ENCODE measurements at places on chromosomes 2 and 18.

- DNase-seq = no peak
Observed at GRCh38 chr2:145690183-145690778, 1170.4 kb upstream of the ZEB2 start.

DNA sequence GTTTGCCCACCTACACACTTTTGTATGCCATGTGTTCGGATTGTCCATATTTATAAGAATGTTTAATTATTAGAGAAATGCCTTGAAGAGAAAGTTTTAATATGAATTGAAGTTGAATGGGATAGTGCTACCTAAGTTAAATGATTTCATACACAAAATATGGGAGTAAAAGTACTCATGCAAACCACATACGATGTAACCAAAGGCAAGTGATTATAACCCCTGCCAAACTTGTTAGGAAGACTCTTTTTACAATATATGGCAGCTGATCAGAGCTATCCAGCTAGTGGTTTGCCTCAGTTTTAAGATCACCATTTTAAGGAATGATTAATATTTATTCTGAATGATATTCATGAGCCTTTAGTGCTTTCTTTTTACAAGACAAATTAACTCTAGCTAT, 106.7 kb downstream of the MYO1B start:
- no peak for DNase-seq

GRCh38 chr2:233938676-233939370, 21.6 kb downstream of the TRPM8 start:
- no peak for DNase-seq

GRCh38 chr2:119523383-119523951, 816 bp downstream of the SCTR start:
- DNase-seq = no peak

- no peak for DNase-seq
Observed at GRCh38 chr2:237501892-237502513, 15.0 kb downstream of the MLPH start.

DNA sequence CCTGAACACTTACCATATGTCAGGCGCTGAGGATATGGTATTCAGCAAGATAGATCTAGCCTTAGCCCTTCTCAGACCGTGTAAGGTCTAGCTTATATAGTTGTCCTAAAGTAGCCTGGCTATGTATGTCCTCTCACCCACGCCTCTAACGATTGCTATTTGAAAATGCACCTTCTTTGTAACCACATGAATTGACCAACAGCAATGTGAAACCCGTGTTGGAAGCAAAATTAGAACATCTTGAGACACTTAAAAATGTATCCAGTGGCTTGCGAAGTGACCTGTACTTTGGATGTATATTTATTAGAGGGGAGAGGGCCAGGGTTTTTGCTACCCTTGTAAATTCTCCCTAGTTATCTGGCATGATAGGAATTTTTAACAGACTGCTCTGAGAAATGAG, 860.0 kb upstream of the ZEB2 start:
- DNase-seq = no peak

Data from stimulated activated CD8-positive, alpha-beta memory T cell treated with anti-CD3 and anti-CD28 coated beads, Interleukin-15, amount 100 ng/mL, for 4 hours (primary cell).